ENCODE measurements at places on chromosomes 5 and 9.
A peak's percentile ranks its signal among the peaks of the same experiment; 100 is the strongest.

- DNase-seq: no peak
Observed at GRCh38 chr9:99305124-99305523, 83.0 kb downstream of the SEC61B start.

GRCh38 chr5:171711571-171711970 is 74.0 kb upstream of the SMIM23 start:
- no peak for DNase-seq

GRCh38 chr5:61534481-61535267 is 202.6 kb downstream of the ZSWIM6 start:
- DNase-seq: no peak

DNA sequence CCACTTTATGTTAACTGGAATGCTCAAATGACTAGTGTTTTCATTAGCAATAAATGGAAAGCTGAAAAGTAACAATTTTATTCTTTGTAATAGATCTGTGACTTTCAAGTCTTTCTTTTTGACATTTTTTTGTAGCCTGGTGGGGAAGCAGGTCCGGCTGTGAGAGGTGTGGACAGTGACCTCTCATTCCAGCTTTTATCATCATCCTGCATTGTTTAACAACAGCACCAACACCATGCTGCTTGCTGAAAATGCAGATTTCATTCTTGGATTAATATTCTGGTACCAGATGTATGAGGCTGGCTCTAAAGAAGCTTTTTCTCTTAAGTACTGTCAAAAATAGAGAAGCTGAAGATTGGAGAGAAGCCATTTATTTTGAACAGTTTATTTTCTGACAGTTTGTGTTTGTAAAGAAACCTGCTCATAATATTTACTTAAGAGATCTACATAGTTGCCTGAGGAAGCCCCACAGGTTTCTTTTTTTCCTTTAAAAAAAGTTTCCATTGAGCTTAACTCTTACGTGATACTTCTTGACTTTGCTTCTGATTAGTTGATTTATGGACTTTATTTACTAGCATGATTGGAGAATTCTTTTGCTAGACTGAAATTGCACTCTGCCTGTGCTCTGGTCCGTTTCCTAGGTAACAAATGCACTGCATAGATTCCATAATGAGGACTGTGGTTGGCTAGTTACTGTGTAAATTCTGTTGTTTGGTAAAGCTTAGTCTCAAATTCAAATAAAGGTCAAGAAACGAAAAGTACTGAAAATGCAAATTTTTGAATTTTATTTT is 3.4 kb downstream of the KIAA1958 start:
- no peak for DNase-seq

DNA sequence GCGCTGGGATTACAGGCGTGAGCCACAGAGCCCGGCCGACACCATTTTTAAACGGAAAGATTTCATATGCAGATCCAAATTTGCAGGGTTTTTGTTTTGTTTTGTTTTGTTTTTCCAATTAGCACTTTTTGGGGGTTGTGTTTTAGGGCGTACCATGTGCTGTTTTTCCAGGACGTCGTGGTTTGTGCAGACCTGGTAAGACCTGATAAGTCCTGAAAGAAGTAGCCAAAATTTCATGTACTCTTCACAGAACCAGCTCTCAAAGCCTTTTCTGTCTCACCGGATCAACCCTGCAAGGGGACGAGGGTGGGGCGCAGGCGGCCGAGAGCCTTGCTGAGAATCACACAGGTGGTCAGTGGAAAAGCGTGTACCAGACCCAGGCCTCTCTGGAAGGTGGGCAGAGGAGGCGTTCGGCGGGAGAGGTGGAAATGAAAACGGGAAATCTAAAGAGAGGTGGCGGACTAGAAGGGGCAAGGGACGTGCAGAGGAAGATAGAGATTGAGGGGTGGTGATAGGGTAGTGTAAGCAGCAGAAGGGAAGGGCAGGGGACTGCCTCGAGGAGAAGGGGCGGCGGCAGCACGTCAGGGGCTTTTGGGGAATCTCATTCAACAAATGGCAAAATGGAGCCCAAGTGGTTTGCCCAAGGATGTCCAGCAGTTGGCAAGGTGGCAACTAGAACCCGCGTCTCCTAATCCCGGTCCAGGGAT is 1.1 kb upstream of the FAF2 start:
- peak; percentile 14 for DNase-seq

DNA sequence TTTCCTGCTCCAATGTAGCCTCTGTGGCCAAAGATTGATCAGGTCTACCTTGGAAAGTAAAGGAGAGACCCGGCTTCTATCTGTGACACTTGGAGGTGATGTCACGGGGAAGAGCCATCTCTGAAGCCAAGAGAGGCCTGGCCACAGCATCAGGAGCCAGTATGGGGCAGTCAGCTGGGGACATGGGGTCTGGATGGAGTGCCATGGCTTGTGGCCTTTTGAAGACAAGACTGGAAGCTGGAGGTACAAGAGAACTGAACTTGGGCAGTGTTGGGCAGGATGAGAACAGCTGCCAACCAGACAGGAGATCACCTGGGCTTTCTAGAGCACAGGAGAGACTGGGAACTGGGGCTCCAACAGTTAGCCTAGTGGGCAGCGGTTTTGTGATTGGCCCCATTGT is 190.7 kb downstream of the TENT4A start:
- no peak for DNase-seq

- peak; percentile 43 for DNase-seq
Observed at GRCh38 chr5:139709582-139710318, 61.6 kb downstream of the CXXC5 start.

DNA sequence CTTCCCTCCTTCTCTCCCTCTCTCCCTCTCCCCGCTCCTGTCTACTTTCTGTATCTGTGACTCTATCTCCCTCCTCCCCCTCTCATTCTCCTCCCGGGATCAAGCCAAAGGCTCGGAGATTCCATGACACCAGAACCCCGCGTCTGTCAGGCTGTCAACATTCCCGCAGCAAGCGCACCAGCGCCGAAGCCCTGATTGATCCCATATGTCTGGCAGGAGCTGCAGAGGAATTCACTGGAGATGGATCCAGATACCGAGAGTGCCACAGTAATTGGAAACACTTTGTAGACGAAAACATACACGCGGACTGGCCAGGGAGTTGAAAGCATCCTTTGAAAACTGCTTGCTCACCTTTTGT is 300 bp upstream of the SVEP1 start:
- no peak for DNase-seq

- DNase-seq: no peak
Observed at GRCh38 chr9:127495884-127496555, 44.7 kb downstream of the LRSAM1 start.

- peak; percentile 5 for DNase-seq
Observed at GRCh38 chr5:75611311-75612225, at the start of gene ANKDD1B. Gene ANKDD1B, plus strand, starts transcription at chr5:75611453. Its CDS starts 182 bp downstream, at chr5:75611635.

- DNase-seq: no peak
Observed at GRCh38 chr5:143758015-143758414, 53.9 kb upstream of the HMHB1 start.

DNA sequence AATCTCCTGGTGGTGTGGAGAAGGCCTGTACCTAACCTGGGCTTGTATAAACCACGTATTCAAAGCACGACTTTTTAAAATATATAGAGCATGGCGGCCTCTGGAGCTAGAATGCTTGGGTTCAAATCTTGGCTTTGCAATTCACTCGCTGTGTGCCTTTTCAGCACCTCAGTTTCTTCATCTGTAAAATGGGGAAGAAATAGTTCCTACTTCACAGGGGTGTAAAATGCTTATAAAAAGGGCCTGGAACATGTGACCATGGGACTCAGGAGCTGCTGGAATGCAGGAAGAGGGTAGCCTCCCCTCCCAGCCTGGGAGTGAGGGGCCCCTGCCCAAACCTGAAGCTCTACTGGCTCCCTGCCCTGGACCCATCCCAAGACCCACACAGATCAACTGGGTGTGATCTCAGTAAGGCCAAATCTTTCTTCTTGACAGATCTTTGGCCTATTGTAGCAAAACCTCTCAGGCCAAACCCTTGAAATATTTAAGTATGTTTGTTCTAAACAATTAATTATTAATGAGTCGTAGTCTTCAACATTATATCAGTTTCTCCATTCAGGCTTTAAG is 269.0 kb downstream of the ZSWIM6 start:
- DNase-seq: no peak

DNA sequence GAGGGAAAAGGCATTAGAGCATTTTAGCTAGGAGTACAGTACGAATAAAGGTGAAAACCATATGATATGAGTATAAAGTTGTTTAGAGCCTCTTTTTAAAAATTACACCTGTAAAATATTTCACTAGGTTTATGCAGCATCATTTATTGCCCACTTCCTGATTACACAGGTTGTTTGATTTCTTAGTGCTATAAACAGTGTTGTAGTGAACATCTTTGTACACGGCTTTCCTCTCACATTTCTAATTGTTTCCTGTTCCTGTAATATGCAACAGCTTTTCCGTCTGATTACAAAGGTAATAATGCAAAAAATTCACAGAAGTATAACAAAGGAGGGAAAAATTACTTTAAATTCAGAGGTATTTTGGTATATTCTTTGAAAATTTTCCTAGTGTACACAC is 13.0 kb downstream of the STOM start:
- DNase-seq: no peak

DNA sequence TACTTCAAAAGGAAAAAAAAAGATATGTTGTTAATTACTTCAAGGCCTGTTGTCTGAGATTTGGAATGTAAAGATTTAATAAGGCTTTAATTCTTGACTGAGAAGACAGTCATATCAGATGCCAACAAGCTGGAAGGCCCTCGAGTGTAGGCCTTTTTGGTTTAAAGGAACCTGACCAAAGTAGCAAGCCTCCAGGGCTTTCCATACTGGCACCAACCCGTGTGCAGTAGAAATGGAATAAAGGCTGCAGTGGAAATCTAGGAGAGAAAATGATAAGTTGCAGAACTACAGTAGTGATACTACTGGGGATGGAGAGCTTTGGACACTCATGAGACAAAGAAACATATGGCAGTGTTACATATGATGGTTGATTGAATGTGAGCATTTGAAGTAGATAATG is 358.0 kb downstream of the TAF11L14 start:
- no peak for DNase-seq

DNA sequence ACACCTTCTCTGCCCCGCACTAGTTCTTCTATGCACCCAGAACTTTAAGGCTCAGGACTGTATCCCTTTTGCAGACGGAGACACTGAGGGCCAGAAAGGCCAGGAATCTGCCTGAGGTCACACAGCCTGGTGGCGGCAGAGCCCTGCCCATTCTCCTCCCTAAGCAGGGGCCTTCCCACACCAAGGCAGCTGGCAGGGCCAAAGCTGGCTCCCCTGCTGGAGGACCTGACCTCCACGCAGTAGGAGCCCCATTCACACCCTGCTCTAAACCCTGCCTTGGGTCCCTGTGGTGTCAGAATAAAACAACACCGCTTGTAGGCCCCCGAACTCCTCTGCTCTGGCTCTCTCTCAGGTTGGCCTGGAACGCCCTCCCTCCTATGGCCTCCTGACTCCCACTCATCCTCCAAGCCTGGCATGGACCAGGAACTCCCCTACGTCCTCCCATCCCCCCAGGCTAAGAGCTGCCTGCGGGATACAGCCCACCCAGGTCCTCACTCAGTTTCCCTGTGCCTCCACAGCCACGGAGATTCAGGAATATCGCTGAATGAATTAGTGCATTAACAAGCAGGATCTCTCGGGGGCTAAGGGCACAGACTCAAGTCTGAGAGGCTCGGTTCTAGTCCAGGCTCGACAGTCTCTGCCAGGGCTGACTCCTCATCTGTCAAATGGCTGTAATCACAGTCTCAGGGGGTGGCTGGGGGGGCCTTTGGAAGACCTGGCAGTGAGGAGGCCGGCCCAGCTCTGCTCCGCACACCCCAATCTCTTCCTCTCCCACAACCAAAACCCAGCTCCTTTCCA is 2.8 kb downstream of the ST6GALNAC6 start:
- DNase-seq: no peak

DNA sequence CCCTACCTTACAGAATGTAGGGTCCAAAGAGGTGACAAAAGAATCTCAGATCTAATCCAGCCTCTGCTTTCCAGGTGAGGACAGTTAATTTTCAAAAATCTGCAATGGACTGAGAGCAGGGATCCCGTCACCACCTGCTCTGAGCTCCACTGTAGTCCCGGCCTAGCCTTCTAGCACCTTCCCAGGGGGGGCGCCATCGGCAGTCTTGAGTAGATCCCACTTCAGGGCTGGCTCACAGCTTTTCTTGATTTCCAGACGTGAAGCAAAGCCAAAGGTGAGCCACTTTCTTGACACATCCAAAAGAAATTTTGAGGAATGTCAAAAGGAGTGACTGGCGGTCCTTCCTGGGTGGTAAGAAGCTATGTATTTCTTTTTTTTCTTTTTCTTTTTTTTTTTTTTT is 114.1 kb downstream of the SYK start:
- no peak for DNase-seq

DNA sequence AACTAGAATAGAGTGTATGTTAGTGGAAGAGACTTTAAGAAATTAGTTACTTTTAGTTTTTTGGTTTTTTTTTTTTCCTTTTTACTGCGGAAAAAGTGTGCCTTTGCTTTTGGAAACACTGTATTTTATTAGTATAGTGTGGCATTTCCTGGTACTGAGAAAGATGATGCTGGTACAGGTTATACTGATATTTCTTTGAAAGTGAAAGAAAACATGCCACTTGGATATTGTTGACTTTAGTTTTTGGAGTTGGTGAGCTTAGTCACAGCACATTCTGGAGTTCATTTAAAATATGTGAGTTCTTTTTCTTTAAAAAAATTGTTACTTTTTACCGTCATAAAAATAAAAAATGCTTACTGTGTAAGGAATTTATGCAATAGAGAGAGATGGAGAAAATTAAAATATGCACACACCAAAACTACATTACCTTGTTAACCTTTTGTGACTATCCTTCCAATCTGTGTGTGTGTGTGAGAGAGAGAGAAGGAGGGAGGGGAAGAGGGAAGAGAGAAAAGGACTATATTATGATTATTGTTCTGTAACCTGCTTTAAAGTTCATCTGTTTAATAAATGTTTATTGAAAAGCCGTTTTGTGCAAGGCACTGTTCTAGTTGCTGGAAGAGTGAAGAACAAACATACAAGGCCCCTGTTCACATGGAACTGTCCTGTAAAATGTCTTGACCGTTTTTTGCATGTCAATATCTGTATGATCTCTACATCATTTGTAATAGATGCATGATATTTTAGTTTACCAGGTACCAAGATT is 1.9 kb downstream of the UGCG start:
- no peak for DNase-seq

DNA sequence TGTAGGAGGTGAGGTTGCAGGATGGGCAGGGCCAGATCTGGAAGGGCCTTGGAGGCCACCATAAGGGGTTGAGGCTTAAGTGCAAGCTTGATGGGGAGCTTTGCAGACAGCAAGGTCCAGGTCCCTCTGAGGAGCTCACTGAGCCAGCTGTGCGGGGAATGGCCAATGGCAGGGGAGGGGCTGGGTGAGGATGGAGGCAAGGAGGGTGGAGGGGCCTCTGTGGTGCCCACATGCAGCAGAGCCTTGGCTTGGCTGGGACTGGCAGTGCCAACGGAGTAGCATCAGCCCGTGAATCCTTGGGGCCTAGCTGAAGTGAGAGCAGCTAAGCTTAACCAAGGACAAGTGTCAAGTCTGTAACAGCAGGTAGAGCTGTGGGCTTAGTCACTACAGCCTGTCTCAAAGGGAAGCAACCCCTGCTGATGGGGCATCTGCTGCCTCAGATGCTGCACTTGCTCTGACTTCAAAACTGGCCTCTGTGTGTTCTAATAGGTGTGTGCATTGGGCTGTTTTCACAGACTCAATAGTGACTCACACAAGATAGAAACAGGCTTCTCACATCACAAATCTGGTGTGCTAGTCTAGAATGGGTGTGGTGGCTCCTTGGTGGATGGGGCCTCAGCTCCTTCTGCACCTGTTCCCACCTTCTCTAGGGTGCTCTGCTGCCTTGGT is 16.3 kb downstream of the GALNT12 start:
- DNase-seq: no peak

All from naive thymus-derived CD8-positive, alpha-beta T cell (primary cell).